Activated T-cell treated with anti-CD3 and anti-CD28 coated beads, Interleukin-2, amount 50 U/mL, for 24 hours (primary cell): ENCODE measurements at places on chromosomes 6 and 20.

- H3K27ac ChIP-seq, result no peak overlapping the region
- DNase-seq, result peak; percentile 82
- H3K27me3 ChIP-seq, result no peaks in the 10 kb centered on the region
- H3K36me3 ChIP-seq, result no peaks in the 10 kb centered on the region
- H3K4me3 ChIP-seq, result no peak overlapping the region
Measured at GRCh38 chr6:32933661-32934085, 7.2 kb downstream of the HLA-DMB start.

DNA sequence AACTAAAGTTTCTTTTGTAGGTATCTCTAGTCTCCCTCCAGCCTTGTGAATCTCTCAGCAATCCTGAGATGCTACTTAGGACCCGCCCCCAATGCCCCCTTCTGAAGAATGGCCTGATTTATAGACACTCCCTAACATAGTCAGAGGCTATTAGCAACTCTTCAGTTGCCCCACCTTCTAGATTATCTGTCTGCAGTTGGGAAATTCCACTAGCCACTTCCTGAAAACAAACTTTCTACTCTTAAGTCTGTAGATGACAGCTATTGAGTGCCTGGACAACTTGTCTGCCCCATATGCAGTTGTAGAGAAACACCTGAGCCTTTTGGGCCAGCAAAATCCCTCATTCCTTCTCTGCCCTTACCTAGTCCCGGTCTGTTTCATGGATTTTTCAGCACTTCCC lies 188.2 kb upstream of the PREP start:
- H3K27me3 ChIP-seq, result no peaks in the 10 kb centered on the region
- no peak for DNase-seq
- peaks cover 40% of the 10 kb centered on the region for H3K4me1 ChIP-seq
- no peaks in the 10 kb centered on the region for H3K36me3 ChIP-seq

GRCh38 chr20:56157530-56158203 lies 90.9 kb upstream of the MC3R start:
- peaks cover 6% of the 10 kb centered on the region for H3K27me3 ChIP-seq
- no peaks in the 10 kb centered on the region for H3K36me3 ChIP-seq
- no peaks in the 10 kb centered on the region for H3K4me1 ChIP-seq
- DNase-seq, result no peak
- H3K27ac ChIP-seq, result no peak overlapping the region
- H3K4me3 ChIP-seq, result no peak overlapping the region

- H3K4me3 ChIP-seq, result no peak overlapping the region
- peaks cover 6% of the 10 kb centered on the region for H3K27me3 ChIP-seq
- peaks cover 7% of the 10 kb centered on the region for H3K4me1 ChIP-seq
- no peak overlapping the region for H3K27ac ChIP-seq
Measured at GRCh38 chr6:79964607-79965081, 17.3 kb upstream of the ELOVL4 start.

DNA sequence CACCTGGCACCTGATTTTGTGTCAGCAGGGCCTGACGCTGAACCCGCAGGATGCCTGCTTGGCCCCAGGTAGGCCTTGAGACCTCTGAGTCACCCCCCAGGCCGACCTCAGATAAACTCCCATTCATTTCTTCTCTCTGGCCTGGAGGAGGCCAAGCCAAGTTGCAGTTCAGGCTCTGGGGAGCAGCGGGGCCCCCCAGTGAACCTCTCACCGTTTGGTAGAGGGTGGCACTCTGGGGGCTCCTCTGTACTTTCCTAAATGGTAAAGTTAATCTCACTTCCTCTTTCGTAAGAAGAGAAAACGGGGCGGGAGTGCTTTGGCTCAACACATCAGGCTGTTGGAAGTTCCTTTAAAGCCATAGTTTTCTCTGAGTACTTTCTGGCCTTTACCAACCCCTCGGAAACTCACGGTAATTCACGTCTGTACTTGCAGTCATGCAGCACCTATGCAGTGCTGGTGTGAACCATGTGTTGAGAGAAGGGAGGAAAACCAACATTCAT lies 2.8 kb downstream of the SIRPA start:
- H3K4me3 ChIP-seq, result no peak overlapping the region
- no peaks in the 10 kb centered on the region for H3K36me3 ChIP-seq
- no peak for DNase-seq
- H3K4me1 ChIP-seq, result no peaks in the 10 kb centered on the region

DNA sequence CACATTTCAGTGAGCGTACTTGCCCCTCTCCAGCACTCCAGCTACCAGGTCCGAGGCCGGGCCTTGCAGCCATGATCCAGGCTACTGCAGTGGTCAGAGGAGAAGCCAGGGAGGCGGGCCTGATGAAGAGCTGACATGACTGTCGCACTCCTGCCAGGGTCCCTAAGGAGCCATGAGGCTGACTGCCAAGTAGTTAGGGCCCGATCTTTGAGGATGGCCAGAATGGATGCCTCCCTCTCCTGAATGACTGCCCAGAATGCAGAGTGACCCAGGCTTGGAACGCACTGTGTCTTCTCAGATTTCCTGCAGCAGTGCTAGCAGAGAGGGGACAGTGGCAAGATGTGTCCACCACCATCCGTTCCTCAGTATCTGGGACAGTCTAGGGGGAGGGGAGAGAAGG lies 24.7 kb upstream of the LRFN2 start:
- H3K36me3 ChIP-seq, result no peaks in the 10 kb centered on the region
- H3K27ac ChIP-seq, result no peak overlapping the region
- H3K27me3 ChIP-seq, result peaks cover 66% of the 10 kb centered on the region
- no peak for DNase-seq
- no peak overlapping the region for H3K4me3 ChIP-seq
- no peaks in the 10 kb centered on the region for H3K4me1 ChIP-seq

- DNase-seq, result no peak
- no peaks in the 10 kb centered on the region for H3K27me3 ChIP-seq
- H3K27ac ChIP-seq, result no peak overlapping the region
- peaks cover 87% of the 10 kb centered on the region for H3K36me3 ChIP-seq
- peaks cover 2% of the 10 kb centered on the region for H3K4me1 ChIP-seq
Measured at GRCh38 chr20:49646126-49646525, 67.6 kb downstream of the B4GALT5 start.

GRCh38 chr20:32681175-32682084 lies 7.7 kb upstream of the C20orf203 start:
- H3K27ac ChIP-seq, result no peak overlapping the region
- H3K36me3 ChIP-seq, result no peaks in the 10 kb centered on the region
- peaks cover 13% of the 10 kb centered on the region for H3K4me1 ChIP-seq
- H3K4me3 ChIP-seq, result no peak overlapping the region
- no peak for DNase-seq

GRCh38 chr6:158011980-158012566 lies 30.4 kb downstream of the SYNJ2 start:
- DNase-seq, result peak; percentile 25
- no peaks in the 10 kb centered on the region for H3K27me3 ChIP-seq
- peaks cover 32% of the 10 kb centered on the region for H3K36me3 ChIP-seq
- H3K4me3 ChIP-seq, result no peak overlapping the region

- H3K4me1 ChIP-seq, result peaks cover 7% of the 10 kb centered on the region
- H3K27me3 ChIP-seq, result no peaks in the 10 kb centered on the region
- H3K36me3 ChIP-seq, result peaks cover 55% of the 10 kb centered on the region
- no peak for DNase-seq
Measured at GRCh38 chr20:20603339-20603990, 109.0 kb downstream of the RALGAPA2 start.

DNA sequence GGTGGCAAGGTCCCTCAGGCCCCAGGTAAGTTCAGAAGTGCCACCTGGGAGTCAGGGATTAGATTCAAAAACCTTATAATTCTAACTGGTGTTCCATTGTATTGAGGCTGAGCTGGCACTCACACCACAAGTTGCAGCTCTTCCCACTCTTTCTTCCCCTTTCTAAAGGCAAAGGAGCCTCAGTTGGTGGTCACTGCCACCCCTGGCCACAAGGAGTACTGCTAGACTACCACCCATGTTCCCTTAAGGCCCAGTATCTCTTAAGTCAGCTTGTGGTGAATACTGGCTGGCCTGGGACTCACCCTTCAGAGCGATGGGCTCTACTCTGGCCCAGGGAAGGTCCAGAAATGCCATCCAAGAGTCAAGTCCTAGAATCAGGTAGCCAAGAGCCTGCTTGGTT lies 421.1 kb upstream of the KHDRBS2 start:
- no peaks in the 10 kb centered on the region for H3K27me3 ChIP-seq
- H3K27ac ChIP-seq, result no peak overlapping the region
- no peak for DNase-seq
- H3K36me3 ChIP-seq, result no peaks in the 10 kb centered on the region
- H3K4me1 ChIP-seq, result no peaks in the 10 kb centered on the region

GRCh38 chr6:52512199-52512598 lies 64.7 kb downstream of the TRAM2 start:
- peaks cover 2% of the 10 kb centered on the region for H3K4me1 ChIP-seq
- peaks cover 68% of the 10 kb centered on the region for H3K36me3 ChIP-seq

DNA sequence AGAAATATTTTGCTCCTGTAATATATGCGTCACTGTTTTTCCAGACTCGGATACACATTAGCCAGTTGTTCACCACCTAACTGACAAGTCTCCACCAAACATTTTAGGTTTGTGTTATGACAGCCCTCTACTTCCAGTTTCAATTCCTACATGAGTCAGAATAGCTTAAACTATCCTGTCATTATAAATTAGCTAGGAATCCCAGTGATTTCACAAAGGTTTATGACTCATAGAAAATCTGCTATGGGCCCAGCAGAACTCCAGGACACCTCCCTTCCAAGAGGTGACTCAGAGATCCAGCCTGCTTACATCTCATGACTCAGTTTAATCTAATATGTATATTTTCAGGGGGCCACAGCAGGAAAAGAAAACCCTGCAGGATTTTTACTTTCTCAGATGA lies 17.4 kb upstream of the PLCB4 start:
- no peak overlapping the region for H3K27ac ChIP-seq
- H3K36me3 ChIP-seq, result no peaks in the 10 kb centered on the region
- no peak overlapping the region for H3K4me3 ChIP-seq

DNA sequence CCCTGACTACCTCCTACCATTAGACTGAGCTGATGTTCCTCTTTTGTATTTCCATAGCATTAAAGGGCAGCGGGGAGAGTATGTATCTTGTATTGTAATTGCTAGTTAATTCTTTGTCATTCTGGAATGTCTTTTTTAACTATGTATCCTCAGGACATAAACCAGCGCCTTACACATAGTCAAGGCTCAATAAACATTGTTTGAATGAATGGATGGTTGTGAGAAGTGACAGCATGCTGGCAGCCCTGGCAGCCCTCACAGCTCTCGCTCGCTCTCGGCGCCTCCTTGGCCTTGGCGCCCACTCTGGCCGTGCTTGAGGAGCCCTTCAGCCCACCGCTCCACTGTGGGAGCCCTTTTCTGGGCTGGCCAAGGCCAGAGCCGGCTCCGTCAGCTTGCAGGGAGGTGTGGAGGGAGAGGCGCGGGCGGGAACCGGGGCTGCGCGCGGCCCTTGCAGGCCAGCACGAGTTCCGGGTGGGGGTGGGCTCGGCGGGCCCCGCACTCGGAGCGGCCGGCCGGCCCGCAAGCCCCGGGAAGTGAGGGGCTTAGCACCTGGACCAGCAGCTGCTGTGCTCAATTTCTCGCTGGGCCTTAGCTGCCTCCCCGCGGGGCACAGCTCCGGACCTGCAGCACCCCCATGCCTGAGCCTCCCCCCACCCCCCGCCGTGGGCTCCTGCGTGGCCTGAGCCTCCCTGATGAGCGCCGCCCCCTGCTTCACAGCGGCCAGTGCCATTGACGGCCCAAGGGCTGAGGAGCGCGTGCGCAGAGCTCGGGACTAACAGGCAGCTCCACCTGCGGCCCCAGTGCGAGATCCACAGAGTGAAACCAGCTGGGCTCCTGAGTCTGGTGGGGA lies 93.1 kb downstream of the RNF182 start:
- no peaks in the 10 kb centered on the region for H3K36me3 ChIP-seq
- no peaks in the 10 kb centered on the region for H3K4me1 ChIP-seq
- H3K27ac ChIP-seq, result no peak overlapping the region
- H3K4me3 ChIP-seq, result no peak overlapping the region
- no peak for DNase-seq

DNA sequence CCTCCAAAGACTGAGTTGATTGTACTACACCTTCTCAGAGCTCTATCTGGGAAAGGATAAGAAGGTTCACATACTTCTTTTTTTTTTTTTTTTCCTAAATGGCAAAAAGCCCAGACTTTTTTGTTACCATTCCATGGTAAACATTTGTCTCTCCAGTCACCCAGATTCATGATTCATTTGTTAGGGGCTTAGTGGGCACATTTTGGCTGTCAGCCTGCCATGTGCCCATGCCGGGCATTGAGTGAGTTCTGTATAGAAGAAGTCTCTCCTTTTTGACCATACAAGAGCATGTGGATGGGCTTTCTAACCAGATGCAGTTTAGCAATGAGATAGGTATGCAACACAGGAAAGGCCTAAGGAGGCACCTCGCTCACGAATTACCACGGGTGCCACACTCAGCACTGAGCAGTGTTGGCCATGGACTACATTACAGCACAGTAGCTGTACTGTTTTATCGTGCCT lies 447.5 kb upstream of the HSF2 start:
- no peaks in the 10 kb centered on the region for H3K4me1 ChIP-seq
- DNase-seq, result no peak
- no peaks in the 10 kb centered on the region for H3K27me3 ChIP-seq
- H3K4me3 ChIP-seq, result no peak overlapping the region
- no peak overlapping the region for H3K27ac ChIP-seq

- no peaks in the 10 kb centered on the region for H3K4me1 ChIP-seq
- no peak overlapping the region for H3K4me3 ChIP-seq
- H3K27me3 ChIP-seq, result peaks cover 31% of the 10 kb centered on the region
- no peaks in the 10 kb centered on the region for H3K36me3 ChIP-seq
- no peak for DNase-seq
Measured at GRCh38 chr6:43885399-43886066, 115.5 kb downstream of the VEGFA start.

DNA sequence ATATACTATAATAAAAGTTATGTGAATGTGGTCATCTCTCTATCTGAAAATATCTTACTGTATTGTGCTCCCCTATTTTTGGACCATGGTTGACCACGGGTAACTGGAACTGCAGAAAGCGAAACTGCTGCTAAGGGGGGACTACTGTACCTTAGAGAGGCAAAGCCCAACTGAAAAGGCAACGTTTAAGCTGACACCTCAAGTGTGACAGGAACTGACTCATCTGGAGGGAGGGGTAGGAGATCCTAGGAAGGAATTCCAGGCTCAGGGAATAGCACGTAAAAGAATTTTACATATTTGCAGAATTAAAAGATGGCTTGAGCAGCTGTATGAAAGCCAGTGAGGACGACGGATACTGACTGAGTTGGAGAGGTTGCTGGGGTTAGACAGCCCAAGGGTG lies 34.8 kb downstream of the ELOVL2 start:
- no peak overlapping the region for H3K4me3 ChIP-seq
- H3K36me3 ChIP-seq, result no peaks in the 10 kb centered on the region
- H3K27me3 ChIP-seq, result peaks cover 22% of the 10 kb centered on the region
- no peak overlapping the region for H3K27ac ChIP-seq
- no peaks in the 10 kb centered on the region for H3K4me1 ChIP-seq
- no peak for DNase-seq

- H3K27me3 ChIP-seq, result peaks cover 4% of the 10 kb centered on the region
- no peaks in the 10 kb centered on the region for H3K36me3 ChIP-seq
- H3K4me1 ChIP-seq, result no peaks in the 10 kb centered on the region
- H3K27ac ChIP-seq, result no peak overlapping the region
- no peak overlapping the region for H3K4me3 ChIP-seq
Measured at GRCh38 chr6:21489826-21490225, 103.7 kb upstream of the SOX4 start.

DNA sequence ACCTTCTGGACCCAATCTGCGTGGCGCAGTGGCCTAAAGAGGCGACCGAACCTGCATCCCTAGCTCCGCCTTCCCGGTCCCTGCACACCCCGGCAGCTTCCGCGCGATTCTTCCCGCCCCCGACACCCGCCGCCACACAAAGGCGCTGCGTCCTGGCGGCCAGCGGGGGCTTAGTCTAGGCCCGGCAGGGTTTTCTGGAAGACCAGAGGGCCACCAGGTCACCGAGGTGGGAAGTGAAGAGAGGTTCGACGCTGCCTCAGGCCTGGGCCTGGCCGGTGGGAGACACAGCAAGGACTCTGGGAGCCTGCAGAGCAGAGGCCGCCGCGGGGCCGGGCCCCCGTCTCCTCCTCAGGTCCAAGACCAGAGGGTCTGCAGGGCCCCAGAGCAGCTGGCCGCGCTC lies 154.9 kb downstream of the OR2B2 start:
- peak overlapping the region; percentile 77 for H3K4me3 ChIP-seq
- peak; percentile 77 for DNase-seq
- no peaks in the 10 kb centered on the region for H3K27me3 ChIP-seq
- peaks cover 58% of the 10 kb centered on the region for H3K4me1 ChIP-seq
